Jurkat, Clone E6-1 (cell line): ENCODE measurements at places on chromosomes 16 and 17.
A peak's percentile ranks its signal among the peaks of the same experiment; 100 is the strongest.

DNA sequence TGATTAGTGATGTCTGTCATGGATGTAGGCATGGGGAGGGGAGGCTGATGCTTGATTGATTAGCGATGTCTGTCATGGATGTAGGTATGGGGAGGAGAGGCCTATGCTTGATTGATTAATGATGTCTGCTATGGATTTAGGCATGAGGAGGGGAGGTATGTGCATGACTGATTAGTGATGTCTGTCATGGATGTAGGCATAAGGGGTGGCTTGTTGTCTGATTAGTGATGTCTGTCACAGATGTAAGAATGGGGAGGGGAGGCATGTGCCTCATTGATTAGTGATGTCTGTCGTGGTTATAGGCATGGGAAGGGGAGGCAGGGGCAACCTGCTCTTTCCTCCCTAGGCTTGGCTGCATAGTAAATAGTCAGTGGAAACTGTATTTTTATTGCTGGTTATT, 409.4 kb downstream of the HAPSTR1 start:
- no peak for DNase-seq

DNA sequence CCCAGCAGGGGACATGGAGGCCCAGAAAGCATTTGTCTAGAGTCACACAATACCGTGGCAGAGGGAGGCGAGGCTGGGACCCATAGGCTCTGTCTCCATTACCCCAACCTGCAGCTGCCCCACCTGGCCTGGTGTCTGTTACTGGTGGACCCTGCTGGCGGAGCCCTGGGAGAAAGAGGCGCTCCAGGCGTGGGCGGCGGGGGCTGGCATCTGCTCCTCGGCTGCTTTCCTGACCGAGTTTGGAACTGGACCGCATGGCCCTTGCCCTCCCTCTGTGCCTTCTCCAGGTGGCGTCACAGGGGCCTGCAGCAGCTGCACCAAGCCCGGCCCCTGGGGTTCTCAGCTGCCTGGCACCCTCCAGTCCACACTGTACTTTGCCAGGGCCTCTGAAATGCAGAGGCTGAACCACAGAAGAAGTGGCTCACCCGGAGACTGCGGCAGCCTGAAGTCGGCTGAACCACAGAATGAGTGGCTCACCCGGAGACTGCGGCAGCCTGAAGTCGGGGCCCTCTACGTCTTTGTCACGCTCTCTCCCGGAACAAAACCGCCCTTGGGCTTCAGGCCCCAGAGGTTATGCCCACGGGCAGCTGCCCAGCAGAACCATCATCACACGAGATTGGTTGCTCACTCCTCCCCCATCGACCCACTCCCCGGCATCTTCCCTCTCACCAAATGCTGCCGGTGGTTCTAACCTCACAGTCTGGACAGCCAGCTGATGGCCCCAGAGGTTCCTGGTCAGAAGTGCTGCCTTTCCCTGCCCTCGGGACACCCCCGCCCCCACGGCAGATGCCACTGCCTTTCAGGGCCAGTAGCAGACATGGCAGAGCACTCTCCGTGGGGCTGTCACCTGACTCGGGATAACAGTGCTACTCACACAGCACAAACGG, 20.2 kb downstream of the CBFA2T3 start:
- DNase-seq = peak; percentile 51

DNA sequence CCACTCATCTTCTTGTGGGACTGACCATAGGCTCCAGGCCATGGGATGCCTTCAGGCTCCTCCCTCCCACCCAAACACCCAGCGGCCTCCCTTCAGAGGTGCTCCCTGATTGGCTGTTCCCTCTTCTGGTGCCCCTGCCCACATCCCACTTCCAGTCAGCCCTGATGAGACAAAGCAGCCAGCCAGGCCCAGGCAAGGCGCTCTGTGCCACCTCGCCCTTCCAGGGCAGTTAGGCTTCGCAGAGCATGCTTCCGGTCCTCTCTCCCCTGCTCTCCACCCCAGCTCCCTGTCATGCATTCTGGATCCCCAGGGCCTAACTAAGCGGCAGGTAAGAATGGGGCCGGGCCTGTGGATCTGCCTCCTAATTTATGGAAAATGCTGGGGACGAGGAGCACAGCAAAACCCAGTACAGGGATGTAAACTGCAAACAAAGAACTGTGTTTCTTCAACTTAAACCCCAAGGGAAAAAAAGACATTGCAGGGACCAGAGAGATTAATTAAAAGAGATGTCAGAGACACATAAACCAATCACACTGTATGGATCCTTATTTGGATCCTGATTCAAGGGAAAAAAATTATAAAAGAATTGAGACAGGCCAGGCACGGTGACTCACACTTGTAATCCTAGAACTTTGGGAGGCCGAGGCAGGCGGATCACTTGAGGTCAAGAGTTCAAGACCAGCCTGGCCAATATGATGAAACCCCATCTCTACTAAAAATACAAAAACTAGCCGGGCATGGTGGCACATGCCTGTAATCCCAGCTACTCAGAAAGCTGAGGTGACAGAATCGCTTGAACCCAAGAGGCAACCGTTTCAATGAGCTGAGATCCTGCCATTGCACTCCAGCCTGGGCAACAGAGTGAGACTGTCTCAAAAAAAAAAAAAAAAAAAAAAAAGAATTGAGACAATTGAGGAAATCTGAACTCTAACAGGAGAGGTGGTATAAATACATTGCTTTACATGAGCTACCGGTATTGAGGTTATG, 26.0 kb downstream of the ZDHHC7 start:
- no peak for DNase-seq

GRCh38 chr17:56350592-56350991, 197.3 kb downstream of the ANKFN1 start:
- DNase-seq = no peak

GRCh38 chr16:31063495-31063842, 10.6 kb downstream of the ZNF668 start:
- no peak for DNase-seq

- DNase-seq = no peak
Observed at GRCh38 chr16:1809281-1809801, 15.8 kb upstream of the IGFALS start.

DNA sequence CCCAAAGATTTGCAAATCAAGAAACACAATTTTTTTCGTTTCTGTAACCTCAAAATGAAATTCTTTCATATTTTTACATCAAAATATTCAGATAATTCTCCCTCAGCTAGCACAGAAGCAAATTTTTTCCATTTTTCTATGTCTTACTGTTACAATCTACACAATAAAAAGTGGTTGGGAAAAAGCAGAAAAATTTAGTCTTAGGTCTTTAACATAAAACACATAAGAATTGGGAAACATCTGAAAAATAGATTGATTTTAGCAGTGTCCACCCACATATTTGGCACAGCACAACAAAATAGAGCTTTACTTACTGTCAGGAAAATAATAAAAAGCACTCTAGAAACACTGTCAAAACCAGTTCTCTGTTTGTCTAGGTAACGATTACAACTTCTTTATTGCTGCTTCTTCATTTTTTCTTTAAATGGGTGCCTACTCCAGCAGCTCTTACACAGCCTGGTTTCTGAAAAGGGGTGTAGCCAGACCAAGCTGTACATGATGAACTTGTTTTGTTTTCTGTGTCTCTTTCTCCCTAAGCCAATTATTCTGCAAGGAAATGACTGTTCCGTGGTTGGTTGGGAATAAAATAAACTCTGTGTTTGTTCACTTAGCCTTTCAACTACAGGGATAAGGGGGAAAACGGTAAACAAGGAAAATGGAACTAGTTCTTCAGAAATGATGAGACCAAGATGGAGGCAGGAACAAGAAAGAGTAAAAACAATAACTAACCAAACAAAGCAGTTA, at the start of gene ABCA6:
ABCA6 (minus strand) TSS at position 465 of the 744 bp plus-strand sequence. CDS start 1,192 bp downstream, outside the sequence.
- DNase-seq = no peak

DNA sequence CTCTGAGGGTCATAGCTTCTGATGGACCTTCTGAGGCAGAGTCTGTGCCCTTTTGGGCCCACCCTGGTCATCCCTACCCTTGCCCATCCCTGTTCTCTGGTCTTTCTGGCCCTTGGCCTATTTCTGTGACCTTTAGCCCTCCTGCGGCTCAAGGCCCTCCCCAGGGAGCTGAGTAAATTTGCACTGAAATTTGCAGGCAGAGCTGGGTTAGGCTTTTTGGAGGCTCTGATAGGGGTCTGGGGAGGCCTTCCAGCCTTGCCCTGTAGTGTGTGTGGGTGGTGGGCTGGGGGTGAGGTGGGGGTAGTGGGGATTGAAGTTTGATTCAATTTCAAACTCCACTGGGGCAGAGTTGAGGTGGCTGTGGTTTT, 17.8 kb downstream of the RARA start:
- no peak for DNase-seq

- peak; percentile 4 for DNase-seq
Observed at GRCh38 chr16:86723689-86724088, 145.3 kb downstream of the FOXL1 start.

DNA sequence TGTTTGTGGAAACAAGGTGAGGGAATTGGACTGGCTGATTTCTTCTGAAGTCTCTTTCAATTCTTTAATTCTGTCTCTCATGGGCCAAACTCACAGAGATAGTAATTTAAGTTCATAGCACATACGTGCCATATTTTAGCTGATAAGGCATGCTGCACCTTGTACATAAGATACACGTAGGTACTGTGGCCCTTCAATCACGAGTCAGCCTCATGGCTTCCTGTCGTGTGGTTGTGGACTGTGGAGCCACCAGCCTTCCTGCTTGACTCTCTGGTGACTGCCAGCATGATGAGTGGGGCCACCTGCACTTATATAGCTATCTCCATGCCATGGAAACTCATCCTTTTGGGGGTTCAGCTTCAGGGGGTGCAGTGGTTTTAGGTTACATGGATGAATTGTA, 25.1 kb downstream of the KSR1 start:
- DNase-seq = peak; percentile 79

- no peak for DNase-seq
Observed at GRCh38 chr17:75927286-75927922, 13.4 kb downstream of the FBF1 start.

GRCh38 chr17:30082773-30083172, 33.8 kb upstream of the NSRP1 start:
- no peak for DNase-seq

- no peak for DNase-seq
Observed at GRCh38 chr17:74785981-74786360, 9.8 kb upstream of the NAT9 start.

DNA sequence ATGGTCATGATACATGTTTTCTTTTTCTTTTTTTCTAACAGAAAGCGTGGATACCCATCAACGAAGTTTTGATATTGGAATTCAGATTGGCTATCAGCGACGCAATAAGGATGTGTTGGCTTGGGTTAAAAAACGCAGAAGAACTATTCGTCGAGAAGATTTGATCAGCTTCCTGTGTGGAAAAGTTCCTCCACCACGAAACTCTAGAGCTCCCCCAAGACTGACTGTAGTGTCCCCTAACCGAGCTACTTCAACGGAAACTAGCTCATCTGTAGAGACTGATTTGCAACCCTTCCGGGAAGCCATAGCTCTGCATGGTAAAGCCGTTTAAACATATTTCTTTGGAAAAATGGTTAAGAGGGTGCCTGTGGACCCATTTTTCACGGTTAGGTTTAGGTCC, 11.5 kb downstream of the HAPSTR1 start:
- DNase-seq = peak; percentile 21

GRCh38 chr16:22052980-22053379, 39.4 kb upstream of the VWA3A start:
- DNase-seq = no peak

- no peak for DNase-seq
Observed at GRCh38 chr16:66493490-66494401, 56.2 kb downstream of the TK2 start.

- DNase-seq = no peak
Observed at GRCh38 chr16:22030087-22030812, 22.3 kb downstream of the MOSMO start.

DNA sequence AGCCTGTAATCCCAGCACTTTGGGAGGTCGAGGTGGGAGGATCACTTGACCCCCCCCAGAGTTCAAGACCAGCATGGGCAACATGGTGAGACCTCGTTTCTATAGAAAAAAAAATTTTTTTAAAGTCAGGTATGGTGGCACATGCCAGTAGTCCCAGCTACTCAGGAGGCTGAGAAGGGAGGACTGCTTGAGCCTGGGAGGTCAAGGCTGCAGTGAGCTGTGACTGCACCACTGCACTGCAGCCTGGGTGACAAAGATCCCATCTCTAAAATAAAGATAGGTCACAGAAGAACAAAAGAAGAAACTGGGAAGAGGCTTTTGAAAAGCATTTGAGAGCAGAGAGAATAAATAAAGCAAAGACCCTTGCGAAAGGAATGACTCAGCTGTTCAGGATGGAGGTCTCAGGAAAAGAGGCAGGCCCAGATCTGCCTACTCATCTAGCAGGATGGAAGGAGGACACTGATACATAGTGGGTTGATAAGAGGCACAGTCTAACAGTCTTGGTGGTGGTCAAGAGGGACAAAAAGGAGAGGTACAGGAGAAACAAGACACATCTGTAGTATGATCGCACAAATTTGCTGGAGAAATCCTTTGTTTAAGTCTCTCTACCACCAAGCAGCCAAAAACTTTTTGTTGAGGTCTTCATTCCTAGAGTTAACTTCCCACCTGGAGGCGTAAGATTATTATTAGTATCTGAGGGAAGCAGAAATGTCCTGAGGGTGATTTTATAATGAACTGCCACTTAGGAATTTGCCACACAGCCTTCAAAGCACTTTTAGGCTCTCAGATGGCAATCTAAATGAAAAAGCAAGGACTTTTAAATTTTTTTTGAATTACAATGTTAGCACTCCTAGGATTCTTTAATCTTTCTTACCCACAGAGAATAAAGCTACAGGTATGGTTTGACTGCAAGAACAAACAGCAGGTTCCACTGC, 17.6 kb downstream of the ZSWIM7 start:
- no peak for DNase-seq

DNA sequence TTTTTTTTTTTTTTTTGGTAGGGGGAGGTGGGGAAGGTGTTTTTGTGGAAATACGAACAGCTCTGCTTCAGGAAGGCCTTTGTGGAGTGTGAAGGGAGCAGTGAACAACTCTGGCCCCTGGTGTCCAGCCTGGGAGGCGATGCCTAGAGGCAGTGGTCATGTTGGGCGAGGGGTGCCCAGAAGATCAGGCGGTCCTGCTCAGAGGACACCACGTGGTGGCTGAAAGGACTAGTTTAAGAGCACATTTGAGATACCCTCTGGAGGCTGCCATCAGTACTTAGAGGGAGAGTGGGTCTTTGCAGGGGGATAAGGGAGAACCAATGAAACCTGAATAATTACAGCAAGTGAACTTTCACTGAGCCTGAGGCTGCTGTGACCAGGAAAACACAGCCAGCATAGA, 40.1 kb upstream of the RHOT1 start:
- no peak for DNase-seq
